ENCODE measurements at places on chromosomes 2 and 18.

DNA sequence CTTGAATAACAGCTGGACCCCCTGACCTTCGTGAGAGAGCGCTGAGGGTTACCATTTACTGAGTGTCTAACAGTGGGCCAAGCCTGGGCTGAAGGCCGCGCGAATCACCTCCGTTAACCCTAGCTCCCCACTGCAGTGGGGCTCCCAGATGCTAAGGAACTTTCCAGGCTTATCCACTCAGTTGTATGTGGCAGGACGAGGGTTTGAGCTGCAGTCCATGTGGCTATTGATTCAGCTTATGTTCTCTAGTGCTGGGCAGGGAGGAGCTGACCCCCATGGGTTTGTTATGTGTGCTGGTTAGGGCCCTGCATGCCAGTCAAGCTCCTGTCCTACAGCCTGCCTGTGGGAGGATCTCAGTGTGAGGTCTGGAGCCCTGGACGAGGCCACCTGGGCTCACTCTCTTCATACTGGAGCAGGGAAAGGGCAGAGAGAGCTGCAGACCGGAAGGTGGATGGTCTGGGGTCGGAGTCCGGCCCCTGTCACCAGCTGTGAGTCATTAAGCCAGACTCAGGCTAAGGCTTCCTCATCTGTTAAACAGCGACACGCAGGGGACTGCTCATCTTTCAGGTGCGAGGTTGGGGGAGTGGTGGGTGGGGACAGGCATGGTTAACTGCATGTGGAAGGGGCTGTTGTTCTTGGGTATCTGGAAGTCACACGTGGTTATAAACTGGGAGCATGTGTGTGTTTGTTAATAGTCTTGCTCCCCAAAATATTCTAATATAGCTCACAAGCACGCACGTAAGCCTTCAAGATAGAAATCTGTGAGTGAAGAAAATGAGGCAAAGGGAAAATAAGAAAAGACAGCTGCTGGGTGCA, 6.6 kb downstream of the PSD4 start:
- DNase-seq = no peak

DNA sequence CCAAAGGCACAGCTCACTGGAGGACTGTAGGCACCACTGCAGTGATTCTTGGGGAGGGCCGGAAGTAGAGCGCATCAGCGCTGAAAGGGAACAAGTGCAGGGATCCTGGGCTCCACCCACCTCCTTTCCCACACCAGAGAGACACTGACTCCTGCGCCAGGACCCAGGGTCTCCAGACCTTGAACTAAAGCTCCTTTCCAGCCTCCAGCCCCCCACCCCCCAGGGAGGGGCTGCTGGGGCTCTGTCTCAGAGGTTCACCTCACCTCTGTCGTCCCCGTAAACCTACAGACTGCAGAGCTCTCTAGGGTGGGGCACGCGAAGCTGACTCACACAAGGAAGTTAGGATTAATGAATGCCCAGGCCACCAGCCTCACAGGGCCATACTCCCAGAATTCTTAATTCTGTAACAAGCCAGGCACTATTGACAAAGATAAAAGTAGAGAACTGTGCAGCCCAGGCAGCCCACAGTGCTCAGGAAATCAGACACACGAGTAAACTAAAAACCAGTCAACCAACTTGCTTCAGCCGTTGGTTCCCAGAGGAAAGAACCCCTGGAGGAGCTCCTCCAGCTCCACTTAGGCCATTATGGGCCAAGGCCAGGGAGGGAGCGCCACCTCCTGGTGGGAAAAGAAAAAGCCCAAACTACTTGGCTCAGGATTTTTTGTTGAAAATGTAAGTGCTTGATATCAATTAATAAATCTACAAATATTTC, 45.1 kb upstream of the ACAA2 start:
- peak; percentile 51 for DNase-seq

DNA sequence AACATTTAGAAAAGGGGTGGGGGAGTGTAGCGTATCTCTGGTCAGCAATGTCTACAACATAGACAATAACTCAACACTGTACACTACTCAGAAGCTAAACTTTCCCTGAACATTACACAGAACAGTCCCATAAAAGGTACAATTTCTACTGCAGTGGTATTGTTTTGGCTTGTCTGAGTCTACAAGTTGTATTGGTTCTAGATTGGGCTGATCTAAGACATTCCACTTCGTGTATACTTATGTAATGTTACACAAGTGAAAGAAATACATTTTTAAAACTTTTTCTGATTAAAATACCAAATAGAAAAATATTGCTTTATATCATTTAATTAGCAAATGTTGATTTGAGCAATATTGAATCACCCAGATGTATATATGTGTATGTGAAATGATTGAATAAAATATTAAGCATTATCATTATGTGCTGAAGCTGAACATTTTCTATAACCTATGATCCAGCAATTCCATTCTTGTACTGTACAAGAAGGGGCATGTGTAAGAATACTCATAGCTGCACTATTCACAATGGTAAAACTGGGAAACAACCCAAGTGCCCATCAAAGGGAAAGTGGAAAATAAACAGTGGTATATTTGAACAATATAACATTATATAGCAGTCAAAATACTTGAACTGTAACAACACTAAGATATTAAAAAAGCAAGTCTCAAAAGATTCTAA, 52.4 kb downstream of the VSNL1 start:
- no peak for DNase-seq

DNA sequence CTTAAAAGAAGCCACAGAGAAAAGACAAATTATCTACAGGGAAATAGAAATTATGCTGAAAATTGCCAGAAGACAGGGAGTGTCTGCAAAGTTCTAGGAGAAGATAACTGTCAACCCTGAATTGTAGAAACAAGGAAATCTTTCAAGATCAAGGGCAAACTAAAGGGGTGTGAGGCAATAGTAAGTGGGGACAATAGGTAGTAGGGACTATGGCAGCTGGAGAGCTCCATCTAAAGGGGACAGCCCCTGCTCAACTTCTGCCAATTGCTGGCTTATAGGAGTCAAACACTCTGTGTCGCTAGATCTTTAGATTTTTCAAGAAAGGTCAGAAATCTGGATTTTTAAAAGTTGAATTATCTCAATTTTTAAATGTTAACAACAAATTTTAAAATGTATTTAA, 10.1 kb upstream of the ST3GAL5 start:
- no peak for DNase-seq

GRCh38 chr2:189234991-189235390, 55.4 kb upstream of the COL5A2 start:
- no peak for DNase-seq

DNA sequence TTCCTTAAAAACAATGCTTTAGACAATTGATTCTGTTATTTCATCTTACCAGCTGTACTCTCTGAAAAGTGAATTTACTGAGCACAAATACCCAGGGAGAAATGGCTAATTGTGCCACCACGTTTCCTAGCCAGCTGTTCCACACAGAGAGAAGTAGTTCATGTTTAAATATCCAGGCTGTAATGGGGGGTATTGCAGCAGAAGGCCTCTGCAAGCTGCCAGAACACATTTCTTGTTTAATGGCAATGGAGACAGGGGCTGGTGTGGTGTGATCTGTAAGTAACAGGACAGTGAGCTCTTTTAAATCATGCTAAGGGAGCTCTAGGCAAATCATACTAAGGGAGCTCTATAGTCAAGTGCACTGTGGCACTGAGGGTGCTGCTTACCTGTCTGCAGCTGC, 809.2 kb downstream of the CNTNAP5 start:
- DNase-seq = no peak

GRCh38 chr2:70132244-70133126, 45.2 kb downstream of the PCBP1 start:
- no peak for DNase-seq

- no peak for DNase-seq
Measured at GRCh38 chr2:127169066-127169660, 50.9 kb downstream of the CYP27C1 start.

- DNase-seq = no peak
Measured at GRCh38 chr2:224099861-224100643, 61.0 kb upstream of the SERPINE2 start.

DNA sequence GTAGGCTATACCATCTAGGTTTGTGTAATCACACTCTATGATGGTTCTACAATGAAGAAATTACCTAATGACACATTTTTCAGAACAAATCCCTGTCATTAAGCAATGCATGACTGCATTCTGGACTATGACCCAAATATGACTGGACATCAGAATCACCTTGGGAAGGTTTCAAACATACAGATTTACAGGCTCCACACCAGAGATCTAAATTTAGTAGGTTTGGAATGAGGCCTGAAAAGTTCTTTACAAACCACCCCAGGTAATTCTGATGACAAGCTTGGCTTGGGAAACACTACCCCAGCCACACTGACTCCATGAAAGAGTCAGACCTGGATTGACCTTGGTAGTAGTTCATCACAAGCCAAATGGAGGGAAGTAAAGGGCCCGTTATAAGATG, 52.2 kb upstream of the NFE2L2 start:
- DNase-seq = no peak

GRCh38 chr2:223692191-223692947, 90.2 kb upstream of the SCG2 start:
- no peak for DNase-seq
